Cardiac fibroblast (primary cell): ENCODE measurements at places on chromosomes 7 and 10.
A peak's percentile ranks its signal among the peaks of the same experiment; 100 is the strongest.

DNA sequence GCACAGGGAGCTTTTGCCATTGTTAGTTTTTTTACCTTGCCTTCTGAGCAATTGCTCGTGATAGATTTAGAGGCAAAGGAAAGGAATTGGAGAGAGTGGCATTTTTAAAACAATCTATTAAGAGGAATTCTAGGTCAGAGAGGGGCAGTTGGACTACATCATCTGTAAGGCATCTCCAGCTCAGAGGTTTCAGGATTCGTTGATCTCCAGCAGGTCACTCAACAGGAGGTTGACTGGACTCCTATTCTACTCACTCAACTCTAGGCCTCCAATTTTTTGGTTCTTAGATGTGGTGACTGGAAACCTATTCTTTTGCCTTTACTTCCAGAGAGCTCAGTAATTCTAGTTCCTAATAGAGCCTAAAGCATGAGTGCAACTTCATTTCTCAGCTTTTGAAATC, 42.8 kb downstream of the TBXAS1 start:
- no peak for DNase-seq

DNA sequence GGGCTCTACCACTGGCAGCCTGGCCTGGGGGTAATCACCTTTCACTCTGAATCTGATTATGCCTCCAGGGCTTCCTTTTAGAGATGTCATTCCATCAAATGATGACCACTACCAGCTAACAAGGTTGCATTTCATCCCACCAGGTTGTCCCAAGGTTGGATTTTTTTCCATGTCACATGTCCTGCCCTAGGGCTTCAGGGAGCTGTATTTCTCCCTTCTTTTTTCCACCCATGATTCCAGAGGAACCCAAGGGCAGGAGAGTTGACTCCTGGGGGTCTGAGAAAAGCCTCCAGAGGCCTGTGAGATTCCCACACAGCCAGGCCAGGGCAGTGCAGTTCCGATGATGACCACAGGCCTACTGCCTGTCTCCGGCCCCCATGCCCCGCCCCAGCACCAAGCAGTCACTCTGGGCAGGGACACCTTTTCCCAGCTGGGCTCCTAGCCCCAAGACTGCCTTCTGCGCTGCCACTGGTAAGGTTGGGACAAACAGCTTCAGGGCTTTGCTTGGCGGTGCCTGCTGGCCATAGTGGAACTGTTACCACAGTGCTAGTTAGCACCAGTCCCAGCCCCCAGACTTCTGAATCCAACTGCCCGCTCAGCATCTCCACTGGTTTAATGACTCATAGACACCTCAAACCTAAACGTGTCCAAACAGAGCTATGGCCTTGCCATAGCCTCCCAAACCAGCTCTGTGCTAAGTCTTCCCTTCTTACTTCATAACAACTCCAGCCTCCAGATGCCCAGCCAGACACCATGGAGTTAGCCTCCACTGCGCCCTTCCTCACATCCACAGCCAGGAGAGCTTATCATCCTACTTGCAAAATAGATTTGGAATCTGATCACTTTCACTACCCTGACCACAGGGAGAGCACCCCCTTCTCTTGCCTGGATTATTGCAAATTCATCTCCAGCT, 133.7 kb downstream of the ARHGAP22 start:
- DNase-seq = peak; percentile 35

- no peak for DNase-seq
Measured at GRCh38 chr10:9043466-9043865, 989.0 kb downstream of the GATA3 start.

- DNase-seq = no peak
Measured at GRCh38 chr7:73741600-73741999, 3.0 kb upstream of the ABHD11 start.

GRCh38 chr7:143934526-143935325, at the start of gene OR2F2:
OR2F2 (plus strand) TSS chr7:143935233; CDS start chr7:143935233, 0 bp downstream.
- peak; percentile 85 for DNase-seq

DNA sequence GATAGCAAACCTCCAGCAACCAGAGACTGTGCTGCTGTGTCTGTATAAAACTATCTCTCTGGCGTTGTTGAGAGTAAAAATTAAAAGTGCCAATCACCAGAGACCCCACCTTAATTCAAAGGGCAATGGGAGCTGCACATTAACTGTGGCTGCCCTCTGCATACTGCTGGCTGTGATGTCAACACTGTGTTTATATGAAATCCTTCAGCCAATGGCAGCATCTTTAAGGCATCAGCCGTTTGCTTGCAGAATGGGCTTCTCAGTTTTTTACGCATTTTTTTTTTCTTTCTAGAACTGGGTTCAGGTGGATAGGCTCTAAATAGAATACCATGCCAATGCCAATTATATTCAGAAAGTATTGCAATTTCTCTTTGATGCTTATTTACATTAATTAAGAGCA, 47.7 kb downstream of the CHN2 start:
- no peak for DNase-seq

DNA sequence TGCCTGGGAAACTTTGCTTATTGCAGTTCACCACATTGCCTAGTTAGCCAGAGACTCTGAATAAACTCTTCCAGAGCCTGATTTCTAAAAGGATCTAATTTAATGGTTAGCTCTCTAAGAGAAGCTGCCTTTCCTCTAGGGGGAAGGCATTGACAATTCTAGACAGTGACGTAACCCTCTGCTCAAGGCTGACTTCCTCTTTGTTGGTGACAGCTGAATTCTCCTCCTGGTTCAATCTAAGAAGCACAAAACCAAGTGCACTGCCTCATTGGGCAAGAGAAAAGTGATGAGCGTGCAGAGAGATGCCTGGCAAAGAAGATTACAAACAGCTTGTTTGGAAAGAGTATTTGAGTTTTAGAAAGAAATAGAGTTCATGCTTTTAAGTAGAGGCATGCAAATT, 102.7 kb downstream of the MACC1 start:
- peak; percentile 22 for DNase-seq

DNA sequence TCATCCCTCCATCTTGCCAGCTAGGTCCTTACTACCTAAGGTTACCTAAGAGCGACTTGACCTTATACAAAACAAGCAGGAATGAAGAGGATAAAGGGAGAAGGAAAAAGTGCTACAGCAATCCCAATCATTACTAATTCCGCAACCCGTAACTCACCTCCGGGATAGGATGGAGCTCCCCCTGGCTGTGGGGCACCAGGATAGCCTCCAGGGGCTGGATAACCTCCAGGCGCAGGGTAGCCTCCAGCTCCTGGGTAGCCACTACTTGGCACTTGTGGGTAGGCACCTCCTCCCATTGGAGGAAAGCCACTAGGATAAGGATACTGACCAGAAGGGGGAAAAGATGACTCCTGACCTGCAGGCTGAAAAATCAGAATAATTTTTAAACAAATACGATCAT, 15.8 kb downstream of the ANXA7 start:
- no peak for DNase-seq

DNA sequence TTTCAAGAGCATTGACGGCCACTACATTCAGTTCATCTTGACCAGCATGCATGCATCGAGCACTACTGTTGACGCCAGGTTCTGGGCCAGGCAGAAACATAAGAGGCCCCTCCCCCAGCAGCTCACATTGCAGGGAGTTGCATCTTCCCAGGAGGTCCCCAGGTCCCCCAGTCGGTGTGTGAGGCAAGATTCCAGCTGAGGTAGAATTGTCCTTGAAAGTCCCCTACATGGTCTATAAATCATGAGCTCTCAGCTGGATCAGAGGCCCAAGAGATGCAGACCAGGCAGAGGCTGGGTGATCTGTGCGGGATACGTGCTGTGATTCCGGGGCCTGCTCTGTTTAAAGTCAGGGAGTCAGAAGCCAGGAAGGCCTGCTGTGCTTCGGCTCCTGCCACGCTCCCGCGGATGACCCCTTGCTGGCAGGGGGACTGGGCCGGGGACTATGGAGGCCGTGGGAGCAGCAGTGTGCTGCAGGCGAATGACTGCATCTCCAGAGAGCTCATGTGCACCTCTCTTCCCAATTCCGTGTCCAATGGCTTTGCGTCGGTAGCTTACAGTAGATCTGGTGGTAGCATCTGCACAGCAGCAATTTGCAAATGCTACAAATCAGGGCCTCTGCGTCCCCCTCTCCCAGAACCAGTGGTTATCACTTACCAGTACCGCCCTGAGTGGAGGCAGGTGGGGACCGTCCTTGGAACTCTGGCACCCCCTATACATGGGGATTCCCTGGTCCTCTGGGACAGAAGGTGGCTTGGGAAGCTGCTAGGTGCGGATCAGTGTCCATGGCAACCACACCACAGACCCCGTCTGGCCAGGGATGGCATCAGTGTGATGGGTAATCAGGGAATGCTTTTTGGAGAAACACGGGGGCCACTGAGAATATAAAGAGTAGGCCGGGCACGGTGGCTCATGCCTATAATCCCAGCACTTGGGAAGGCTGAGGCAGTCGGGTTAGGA, 93.6 kb downstream of the RGS10 start:
- no peak for DNase-seq

DNA sequence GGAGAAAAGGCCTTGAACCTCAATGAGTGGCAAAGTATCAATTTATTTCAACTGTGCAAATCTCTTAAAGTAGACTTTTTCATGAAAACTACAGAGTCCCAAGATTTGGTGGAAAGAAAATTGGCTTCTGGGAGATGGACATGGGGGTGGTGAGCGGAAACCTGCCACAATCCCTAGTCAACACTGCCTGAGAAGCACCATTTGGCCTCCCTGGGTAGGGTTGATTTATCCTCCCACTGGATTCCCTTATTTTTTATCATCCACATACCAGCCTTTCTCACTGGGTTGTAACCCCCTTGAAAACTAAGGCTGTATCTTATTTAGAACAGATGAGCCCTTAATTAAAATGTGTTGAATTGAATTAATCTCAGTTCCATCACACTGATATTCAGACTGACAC, 101.7 kb upstream of the PTN start:
- no peak for DNase-seq

DNA sequence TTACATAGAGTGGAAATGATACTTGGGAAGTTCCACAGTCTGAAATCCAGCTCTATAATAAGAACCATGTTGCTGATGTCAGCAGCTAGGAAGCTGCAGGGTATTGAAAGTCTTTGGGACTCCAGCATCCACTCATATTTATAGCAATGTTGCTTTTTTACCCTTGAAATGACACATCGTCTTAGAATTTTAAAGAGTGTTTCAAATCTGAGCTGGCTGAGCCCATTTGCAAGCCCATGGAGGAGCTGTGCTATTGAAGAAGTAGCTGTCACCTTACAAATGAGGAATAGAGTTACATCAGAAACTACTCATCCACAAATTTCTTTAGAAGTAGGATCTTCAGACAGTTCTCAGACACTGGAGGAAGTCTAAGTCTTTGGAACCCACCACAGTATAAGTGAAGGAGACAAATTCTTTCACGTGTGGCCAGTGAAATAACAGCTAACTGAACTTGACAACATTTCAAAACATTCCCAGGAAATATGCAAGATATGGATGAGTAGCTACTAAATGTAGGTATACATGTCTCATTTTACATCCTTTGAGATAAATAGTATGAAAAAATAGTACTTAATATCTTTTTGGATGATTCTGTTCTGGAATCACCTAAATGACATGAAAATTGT, 203.6 kb downstream of the ZNF365 start:
- no peak for DNase-seq

DNA sequence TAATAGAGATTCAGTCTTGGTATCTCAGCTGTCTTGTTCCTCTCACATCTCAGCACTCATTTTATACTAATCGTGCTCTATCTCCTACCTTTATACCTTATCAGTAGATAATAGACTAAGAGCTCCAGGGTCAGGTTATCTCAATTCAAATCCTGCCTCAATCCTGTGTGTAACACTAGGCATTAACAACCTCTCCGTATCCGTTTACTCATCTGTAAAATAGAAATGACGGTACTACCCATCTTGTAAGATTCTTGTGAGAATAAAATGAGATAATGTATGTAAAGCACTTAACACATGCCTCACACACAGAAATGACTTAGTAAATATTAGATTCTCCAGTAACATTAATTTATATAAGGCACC, 622 bp upstream of the P4HA1 start:
- DNase-seq = no peak

DNA sequence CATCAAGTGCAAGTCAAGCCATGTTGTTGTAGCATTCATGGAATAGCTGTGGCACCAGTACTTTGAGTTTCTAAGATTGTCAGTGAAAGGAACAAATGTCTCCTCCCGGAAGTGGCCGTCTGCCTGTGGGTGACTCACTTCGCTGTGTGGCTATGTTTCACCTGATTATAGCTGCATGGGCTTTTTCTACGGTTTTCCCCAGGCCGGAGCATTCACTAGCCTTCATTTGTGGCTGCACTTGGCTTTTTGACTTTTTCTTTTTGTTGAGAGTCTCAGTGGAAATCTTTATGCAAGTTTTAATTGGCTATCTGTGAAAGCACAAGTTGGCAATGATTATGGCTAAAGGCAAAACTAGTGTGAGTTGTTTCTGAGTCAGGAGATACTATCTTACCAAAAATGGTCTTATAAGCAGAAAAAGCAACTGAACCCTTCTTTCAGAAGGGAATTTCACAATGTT, 35.0 kb downstream of the SRI start:
- peak; percentile 59 for DNase-seq

DNA sequence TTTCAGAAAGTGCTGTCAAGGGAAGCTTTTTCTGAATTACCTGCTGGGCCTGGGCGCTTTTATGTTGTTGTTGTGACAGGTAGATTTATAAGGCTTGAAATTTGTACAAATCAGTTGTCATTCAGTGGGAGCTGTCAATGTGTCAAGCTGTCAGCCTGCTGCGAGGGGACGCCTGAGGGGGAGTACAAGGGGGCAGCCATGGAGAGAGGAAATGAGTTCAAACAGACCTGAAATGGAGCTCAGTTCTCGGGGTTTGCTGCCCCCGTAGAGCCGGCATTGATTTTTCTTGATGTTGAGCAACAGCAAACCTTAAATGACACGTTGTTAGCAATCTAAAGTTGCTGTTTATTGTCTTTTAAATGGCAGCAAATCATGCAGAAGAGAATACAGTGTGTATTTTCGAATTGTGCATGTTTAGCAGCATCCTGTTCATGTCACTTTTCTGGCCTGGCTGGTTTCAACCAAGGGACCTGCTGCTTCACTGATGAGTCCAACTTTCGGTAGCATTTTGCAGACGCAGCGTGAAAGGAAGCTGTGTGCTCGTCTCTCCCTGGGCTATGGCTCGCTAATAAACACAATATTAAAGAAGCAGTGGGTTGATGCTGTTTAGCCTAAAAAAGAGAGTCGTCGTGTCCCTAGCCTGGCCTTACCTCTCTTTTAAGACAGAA, 166.5 kb downstream of the LRMDA start:
- DNase-seq = no peak

- no peak for DNase-seq
Measured at GRCh38 chr7:7330997-7331396, 148.7 kb downstream of the C1GALT1 start.

GRCh38 chr10:97520978-97521761, 22.4 kb downstream of the UBTD1 start:
- DNase-seq = no peak

DNA sequence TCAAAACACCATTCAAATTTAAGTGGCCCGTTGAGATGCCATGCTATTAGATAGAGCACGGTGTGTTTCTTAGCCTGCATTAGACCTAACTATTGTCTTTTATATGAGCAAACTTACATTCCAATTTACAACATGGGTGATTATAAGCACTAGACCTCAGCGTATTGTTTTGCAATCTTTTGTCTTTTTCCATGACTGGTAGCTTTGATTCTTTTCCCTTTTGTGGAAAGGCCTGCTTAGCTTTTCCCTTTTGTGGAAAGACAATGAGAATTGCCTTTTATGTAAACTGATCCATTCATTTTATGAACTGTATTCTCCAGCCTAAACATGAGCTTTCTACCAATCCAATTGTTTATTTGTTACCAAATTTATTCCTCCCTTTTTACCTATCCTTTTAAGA, 823.1 kb downstream of the CCSER2 start:
- DNase-seq = no peak
